ENCODE measurements at places on chromosomes 7 and 10.

- peaks cover 43% of the 10 kb centered on the region for H3K36me3 ChIP-seq
- no peak overlapping the region for H3K27ac ChIP-seq
- no peak for DNase-seq
- H3K4me1 ChIP-seq: peaks cover 23% of the 10 kb centered on the region
- no peaks in the 10 kb centered on the region for H3K27me3 ChIP-seq
- no peak overlapping the region for H3K4me3 ChIP-seq
These were observed 1.6 kb upstream of the TMEM120A start for GRCh38 chr7:75995996-75996395.

GRCh38 chr10:55233090-55233489 lies 432.1 kb upstream of the PCDH15 start:
- H3K36me3 ChIP-seq: no peaks in the 10 kb centered on the region
- H3K27me3 ChIP-seq: no peaks in the 10 kb centered on the region
- no peak for DNase-seq
- H3K27ac ChIP-seq: no peak overlapping the region
- no peak overlapping the region for H3K4me3 ChIP-seq

- DNase-seq: no peak
- H3K4me1 ChIP-seq: no peaks in the 10 kb centered on the region
- no peak overlapping the region for H3K4me3 ChIP-seq
- H3K27me3 ChIP-seq: peaks cover 20% of the 10 kb centered on the region
These were observed 82.8 kb downstream of the TES start for GRCh38 chr7:116293139-116293538.

GRCh38 chr10:72727130-72727529 lies 35.2 kb downstream of the MCU start:
- H3K27me3 ChIP-seq: no peaks in the 10 kb centered on the region
- H3K4me1 ChIP-seq: peaks cover 5% of the 10 kb centered on the region
- no peak overlapping the region for H3K4me3 ChIP-seq
- H3K36me3 ChIP-seq: peaks cover 3% of the 10 kb centered on the region

DNA sequence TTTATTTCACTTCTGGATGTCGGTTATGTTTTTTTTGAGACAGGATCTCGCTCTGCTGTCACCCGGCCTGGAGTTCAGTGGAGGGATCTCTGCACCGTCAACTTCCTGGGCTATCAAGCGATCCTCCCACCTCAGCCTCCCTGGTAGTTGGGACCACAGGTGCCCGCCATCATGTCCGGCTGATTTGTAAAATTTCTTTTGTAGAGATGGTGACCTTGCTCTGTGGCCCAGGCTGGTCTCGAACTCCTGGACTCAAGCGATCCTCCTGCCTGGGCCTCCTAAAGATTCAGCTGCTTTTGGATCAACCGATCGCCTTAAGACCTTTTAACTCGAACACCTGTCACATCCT lies 606 bp upstream of the RABGEF1 start:
- peak overlapping the region; percentile 99 for H3K27ac ChIP-seq
- no peak for DNase-seq
- H3K27me3 ChIP-seq: no peaks in the 10 kb centered on the region
- peak overlapping the region; percentile 99 for H3K4me3 ChIP-seq
- peaks cover 77% of the 10 kb centered on the region for H3K4me1 ChIP-seq

DNA sequence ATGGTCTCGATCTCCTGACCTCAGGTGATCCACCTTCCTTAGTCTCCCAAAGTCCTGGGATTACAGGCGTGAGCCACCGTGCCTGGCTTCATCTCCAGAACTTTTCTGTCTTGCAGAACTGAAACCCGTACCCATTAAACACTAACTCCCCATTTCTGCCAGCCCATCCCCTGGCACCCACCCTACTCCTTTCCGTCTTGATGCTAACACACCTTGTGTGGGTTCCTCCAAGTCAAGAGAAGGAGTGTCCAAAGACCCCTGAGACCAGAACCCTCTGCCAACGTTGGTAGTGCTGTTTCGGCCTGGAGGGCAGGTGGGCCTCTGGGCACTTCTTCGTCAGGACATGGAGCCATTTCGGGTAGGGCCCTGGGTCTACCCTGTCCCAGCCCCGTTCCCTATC lies 83.6 kb downstream of the MGMT start:
- peaks cover 7% of the 10 kb centered on the region for H3K4me1 ChIP-seq
- no peak overlapping the region for H3K4me3 ChIP-seq
- no peak for DNase-seq
- peaks cover 23% of the 10 kb centered on the region for H3K36me3 ChIP-seq
- H3K27ac ChIP-seq: no peak overlapping the region

DNA sequence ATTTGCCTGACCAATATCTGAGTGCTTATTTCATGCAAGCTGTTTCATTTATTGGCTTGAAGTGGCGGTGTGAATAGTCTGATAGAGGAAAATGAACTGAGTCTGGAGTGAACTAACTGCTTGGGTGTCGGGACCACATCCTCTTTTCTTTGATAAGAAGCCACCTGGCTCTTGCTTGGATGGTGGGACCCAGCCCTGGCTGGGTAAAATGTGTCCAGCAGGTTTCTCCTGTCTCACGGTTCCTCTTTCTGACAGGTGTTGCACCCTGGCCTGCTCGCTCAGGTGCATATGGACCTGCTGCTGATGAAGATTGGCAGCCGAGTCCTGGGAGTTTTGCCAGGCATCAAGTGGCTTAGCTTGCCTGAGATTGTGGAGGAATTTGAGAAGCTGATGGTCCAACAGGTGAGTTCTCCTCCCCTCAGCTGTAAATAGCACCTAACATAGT lies 1.6 kb downstream of the ADCK2 start:
- no peaks in the 10 kb centered on the region for H3K27me3 ChIP-seq
- DNase-seq: no peak
- H3K27ac ChIP-seq: peak overlapping the region; percentile 60
